Sigmoid colon (tissue), 7 donors: ENCODE measurements at places on chromosomes 5 and 9.

DNA sequence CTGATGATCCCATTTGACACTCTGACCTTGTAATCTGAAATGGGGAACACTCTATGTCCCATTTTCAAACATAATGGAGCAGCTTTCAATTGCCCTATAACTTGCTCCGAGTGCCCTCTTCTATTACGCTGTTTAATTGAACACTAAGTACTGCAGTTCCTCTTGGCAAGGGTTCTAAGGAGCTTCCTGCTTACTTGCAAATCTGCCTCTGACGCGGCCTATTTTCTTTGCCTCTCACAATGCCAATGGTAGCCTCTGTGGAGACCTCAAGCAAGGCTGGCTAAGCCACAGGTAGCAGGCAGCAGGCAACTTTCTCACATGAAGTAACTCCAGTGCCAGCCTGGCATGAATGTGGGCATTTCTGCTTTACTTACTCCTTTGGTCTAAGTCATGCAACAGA is 443.4 kb upstream of the TRPC7 start:
- peaks cover 18% of the 10 kb centered on the region for H3K4me1 ChIP-seq
- DNase-seq: no peak
- no peak overlapping the region for H3K4me3 ChIP-seq
- H3K36me3 ChIP-seq: no peaks in the 10 kb centered on the region

DNA sequence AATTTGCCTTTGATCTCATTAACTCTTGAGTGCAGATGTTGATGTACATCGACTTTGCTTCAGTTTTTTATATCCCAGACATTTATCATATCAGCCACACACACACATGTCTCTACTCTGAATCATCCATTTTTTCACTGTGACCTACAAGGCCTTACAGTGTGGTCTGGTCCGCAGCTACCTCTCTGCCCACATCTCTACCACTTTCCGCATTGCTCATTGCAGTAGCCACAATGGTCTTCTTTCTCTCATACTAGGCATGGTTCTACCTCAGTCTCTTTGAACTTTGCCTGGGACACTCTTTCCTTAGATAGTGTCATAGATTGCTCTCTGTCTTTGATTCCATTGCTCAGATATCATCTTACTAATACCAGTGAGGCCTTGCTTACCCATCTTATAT is 87.9 kb upstream of the FSD1L start:
- no peak overlapping the region for H3K4me3 ChIP-seq
- DNase-seq: no peak
- no peaks in the 10 kb centered on the region for H3K4me1 ChIP-seq
- H3K27ac ChIP-seq: no peak overlapping the region
- H3K36me3 ChIP-seq: no peaks in the 10 kb centered on the region

GRCh38 chr5:148179234-148179824 is 11.0 kb downstream of the SPINK14 start:
- H3K27me3 ChIP-seq: no peaks in the 10 kb centered on the region
- H3K27ac ChIP-seq: no peak overlapping the region
- no peak overlapping the region for H3K4me3 ChIP-seq

- no peak for DNase-seq
- H3K27ac ChIP-seq: peak overlapping the region; percentile 86
- peaks cover 59% of the 10 kb centered on the region for H3K4me1 ChIP-seq
Measured at GRCh38 chr9:115058684-115059315, 59.2 kb downstream of the TNC start.

DNA sequence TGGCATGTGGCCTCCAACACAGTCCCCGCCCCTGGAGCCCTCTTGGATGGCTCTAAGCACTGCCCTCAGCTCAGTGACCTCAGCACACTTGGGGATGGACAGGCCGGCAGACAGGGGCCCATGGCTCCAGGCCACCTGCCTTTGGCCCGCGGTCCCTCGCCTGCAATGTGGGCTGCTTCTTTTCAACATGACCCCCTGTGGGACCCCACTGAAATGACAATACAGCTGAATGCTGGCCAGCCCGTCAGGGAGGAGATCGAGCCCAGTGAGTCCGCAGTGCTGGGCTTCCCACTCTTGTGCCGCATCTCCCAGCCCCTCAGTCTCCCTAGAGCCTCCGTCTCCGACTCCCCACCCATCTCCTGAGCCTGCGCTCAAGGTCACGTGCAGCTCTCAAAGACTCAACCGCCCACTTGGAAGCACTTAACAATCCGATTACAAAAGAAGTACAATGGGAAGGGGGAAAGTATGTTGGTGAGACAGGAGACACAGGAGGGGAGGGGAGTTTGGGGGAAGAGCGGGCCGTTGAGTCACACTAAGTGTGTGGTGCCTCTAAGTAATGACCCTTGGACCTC is 238.9 kb downstream of the HSPA4 start:
- H3K4me1 ChIP-seq: no peaks in the 10 kb centered on the region
- DNase-seq: no peak
- no peaks in the 10 kb centered on the region for H3K27me3 ChIP-seq
- H3K36me3 ChIP-seq: no peaks in the 10 kb centered on the region

DNA sequence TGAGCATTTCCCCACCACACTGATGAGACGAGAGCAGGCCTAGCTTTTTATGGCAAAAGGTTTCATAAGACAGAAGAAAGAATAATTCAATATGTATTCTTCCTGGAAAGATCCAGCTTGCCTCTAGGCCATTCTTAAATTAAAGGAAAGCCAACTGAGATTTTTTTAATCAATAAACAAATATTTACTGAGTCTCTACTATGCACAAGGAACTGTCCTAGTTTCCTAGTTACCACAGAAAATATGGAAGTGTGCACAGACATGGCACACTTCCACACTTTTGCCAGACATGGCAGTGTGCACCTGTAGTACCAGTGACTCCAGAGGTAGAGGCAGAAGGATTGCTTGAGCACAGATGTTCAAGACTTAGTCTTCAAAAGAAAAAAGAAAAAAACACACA is 281.0 kb downstream of the CETN3 start:
- no peaks in the 10 kb centered on the region for H3K4me1 ChIP-seq
- DNase-seq: no peak
- H3K27ac ChIP-seq: no peak overlapping the region
- H3K36me3 ChIP-seq: no peaks in the 10 kb centered on the region
- H3K27me3 ChIP-seq: no peaks in the 10 kb centered on the region

- no peaks in the 10 kb centered on the region for H3K36me3 ChIP-seq
- H3K27me3 ChIP-seq: no peaks in the 10 kb centered on the region
- no peak for DNase-seq
- no peak overlapping the region for H3K27ac ChIP-seq
- H3K4me1 ChIP-seq: no peaks in the 10 kb centered on the region
Measured at GRCh38 chr9:9133526-9133925, 1333.9 kb upstream of the DMAC1 start.

- no peaks in the 10 kb centered on the region for H3K4me1 ChIP-seq
- H3K36me3 ChIP-seq: no peaks in the 10 kb centered on the region
- H3K27ac ChIP-seq: peak overlapping the region; percentile 29
- no peaks in the 10 kb centered on the region for H3K27me3 ChIP-seq
- no peak for DNase-seq
- no peak overlapping the region for H3K4me3 ChIP-seq
Measured at GRCh38 chr5:41334221-41334620, 120.9 kb upstream of the C6 start.

GRCh38 chr5:37900692-37901091 is 60.9 kb upstream of the GDNF start:
- H3K36me3 ChIP-seq: no peaks in the 10 kb centered on the region
- no peaks in the 10 kb centered on the region for H3K27me3 ChIP-seq
- peaks cover 4% of the 10 kb centered on the region for H3K4me1 ChIP-seq
- DNase-seq: peak; percentile 67

DNA sequence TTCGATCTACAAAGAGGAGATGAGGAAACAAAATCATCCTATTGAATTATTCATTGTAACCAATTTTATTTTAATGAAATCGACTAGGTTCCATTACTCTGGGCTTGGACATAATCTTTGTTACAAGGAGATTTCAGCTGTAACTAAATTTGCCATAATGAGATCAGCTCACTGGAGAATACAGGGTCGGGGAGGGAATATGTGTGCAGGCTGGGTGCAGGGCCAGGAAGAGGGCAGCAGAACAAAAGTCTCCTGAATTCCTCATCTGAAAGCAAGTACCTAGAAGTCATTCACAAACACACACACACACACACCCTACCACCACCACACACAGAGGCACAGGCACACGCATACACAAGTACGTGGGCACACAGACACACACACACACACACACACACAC is 151.2 kb downstream of the PAPPA start:
- H3K27ac ChIP-seq: no peak overlapping the region
- no peaks in the 10 kb centered on the region for H3K36me3 ChIP-seq
- H3K4me1 ChIP-seq: no peaks in the 10 kb centered on the region
- H3K4me3 ChIP-seq: no peak overlapping the region

GRCh38 chr5:1673042-1673677 is 126.5 kb downstream of the MRPL36 start:
- DNase-seq: no peak
- H3K36me3 ChIP-seq: no peaks in the 10 kb centered on the region
- H3K27ac ChIP-seq: no peak overlapping the region
- no peaks in the 10 kb centered on the region for H3K4me1 ChIP-seq
- peaks cover 48% of the 10 kb centered on the region for H3K27me3 ChIP-seq
- H3K4me3 ChIP-seq: no peak overlapping the region

DNA sequence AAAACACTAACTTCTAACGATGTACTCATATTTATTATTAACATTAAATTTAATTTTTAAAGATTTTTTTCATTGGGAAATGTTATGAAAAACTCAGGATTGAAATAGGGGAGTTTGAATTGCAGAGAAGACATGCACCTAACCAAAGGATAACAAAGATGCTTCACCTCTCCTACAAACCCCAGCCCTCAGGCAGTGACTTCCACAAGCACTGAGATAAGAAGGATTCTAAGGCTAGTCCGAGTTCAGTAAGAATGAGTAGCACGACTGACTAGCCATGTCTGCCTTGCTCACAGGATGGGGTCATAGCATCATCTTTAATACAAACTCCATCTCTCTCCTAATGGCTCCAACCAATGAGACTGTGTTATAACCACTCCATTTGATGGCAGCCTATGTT is 7.1 kb upstream of the OR5C1 start:
- no peak for DNase-seq
- H3K27ac ChIP-seq: no peak overlapping the region
- no peaks in the 10 kb centered on the region for H3K4me1 ChIP-seq
- no peaks in the 10 kb centered on the region for H3K36me3 ChIP-seq
- H3K27me3 ChIP-seq: no peaks in the 10 kb centered on the region

GRCh38 chr9:134007150-134007549 is 15.0 kb upstream of the VAV2 start:
- no peak for DNase-seq
- no peaks in the 10 kb centered on the region for H3K27me3 ChIP-seq
- no peaks in the 10 kb centered on the region for H3K36me3 ChIP-seq

DNA sequence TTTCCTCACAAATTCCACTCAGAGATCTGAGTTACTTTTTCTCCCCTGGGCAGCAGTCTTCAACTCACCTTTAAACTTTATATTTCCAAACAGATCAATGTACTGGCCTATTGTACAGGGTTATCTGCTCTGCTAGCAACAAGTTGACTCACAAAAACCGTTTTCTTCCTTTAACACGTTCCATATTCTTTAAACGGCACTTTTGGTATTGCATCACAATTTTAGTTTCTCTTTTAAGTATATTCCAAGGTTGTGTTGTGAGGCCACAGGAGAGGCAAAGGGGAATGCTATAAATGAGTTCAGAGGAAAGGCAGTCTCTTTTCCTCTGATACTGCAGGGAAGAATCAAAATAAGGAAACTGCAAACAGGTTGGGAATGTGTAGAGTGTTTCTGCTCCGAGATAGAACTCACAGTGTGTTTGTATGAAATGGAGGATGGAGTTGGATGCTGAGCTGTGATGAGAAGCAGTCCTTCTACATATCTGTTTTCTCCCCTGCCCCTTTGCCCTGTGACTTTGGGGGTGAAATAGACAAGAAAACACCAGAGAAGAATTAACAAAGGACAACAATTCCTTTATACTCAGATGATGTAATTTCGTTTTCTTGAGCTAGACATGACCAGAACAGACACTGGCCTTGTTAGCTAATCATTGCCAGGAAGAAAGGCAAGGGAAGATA is 9.9 kb upstream of the ALDOB start:
- H3K4me3 ChIP-seq: no peak overlapping the region
- no peak for DNase-seq
- no peaks in the 10 kb centered on the region for H3K36me3 ChIP-seq
- no peak overlapping the region for H3K27ac ChIP-seq
- H3K4me1 ChIP-seq: no peaks in the 10 kb centered on the region
- H3K27me3 ChIP-seq: no peaks in the 10 kb centered on the region

DNA sequence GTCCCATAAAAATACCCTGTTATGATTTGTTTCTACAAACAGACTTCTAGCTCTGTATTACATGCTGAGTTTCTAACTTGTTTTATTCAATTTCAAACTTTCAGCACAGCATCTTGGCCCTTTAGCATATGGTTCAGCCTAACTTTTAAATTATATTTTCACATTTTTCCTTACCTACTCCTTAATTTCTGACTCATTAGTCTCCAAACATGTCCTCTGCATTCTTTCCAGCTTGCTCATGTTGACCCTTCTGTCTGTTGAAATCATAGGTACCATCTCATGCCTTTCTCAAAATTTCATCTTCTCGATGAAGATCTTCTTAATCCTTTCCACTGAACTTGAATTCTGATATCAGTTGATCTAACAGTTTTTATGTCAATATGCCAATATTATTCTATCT is 200.9 kb upstream of the RIOK2 start:
- H3K4me3 ChIP-seq: no peak overlapping the region
- no peaks in the 10 kb centered on the region for H3K4me1 ChIP-seq
- H3K27me3 ChIP-seq: no peaks in the 10 kb centered on the region

DNA sequence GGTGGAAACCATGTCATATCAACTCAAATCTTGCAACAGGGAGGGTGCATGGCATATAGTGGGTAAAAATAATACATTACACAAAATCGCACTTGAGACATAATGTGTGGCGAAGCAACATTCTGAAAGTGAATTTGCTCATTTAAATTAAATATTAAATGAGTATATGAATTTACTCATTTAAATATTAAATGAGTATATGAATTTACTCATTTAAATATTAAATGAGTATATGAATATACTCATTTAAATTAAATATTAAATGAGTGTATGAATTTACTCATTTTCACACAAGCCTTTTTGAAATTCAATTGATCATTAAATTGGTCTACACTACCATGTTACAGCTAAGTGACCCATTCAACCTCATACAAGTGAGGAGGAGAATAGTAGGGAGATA is 10.5 kb downstream of the MAST4 start:
- H3K4me3 ChIP-seq: no peak overlapping the region
- no peaks in the 10 kb centered on the region for H3K4me1 ChIP-seq
- no peak overlapping the region for H3K27ac ChIP-seq
- H3K27me3 ChIP-seq: no peaks in the 10 kb centered on the region

- no peak for DNase-seq
- H3K27me3 ChIP-seq: no peaks in the 10 kb centered on the region
- no peak overlapping the region for H3K4me3 ChIP-seq
- no peak overlapping the region for H3K27ac ChIP-seq
- no peaks in the 10 kb centered on the region for H3K4me1 ChIP-seq
Measured at GRCh38 chr9:133981589-133981957, 10.6 kb downstream of the VAV2 start.

- DNase-seq: no peak
- no peaks in the 10 kb centered on the region for H3K27me3 ChIP-seq
- H3K4me1 ChIP-seq: peaks cover 7% of the 10 kb centered on the region
Measured at GRCh38 chr5:138711811-138712210, 41.4 kb upstream of the CTNNA1 start.
